ENCODE measurements at places on chromosomes 12 and 14.

GRCh38 chr14:100383727-100384158 lies 60.6 kb downstream of the SLC25A47 start:
- peak; percentile 84 for DNase-seq

DNA sequence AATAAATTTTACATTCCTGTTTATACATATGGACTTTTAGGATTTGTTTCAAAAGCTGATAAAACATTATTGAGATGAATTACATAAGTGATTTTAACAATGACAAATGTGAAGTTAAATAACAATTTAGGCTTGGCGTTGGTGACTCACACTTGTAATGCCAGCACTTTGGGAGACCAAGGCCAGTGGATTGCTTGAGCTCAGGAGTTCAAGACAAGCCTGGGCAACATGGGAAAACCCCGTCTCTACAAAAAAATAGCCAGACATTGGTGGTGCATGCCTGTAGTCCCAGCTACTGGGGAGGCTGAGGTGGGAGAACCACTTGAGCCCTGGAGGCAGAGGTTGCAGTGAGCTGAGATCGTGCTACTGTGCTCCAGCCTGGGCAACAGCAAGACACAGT lies 7.4 kb downstream of the ACOT2 start:
- no peak for DNase-seq

DNA sequence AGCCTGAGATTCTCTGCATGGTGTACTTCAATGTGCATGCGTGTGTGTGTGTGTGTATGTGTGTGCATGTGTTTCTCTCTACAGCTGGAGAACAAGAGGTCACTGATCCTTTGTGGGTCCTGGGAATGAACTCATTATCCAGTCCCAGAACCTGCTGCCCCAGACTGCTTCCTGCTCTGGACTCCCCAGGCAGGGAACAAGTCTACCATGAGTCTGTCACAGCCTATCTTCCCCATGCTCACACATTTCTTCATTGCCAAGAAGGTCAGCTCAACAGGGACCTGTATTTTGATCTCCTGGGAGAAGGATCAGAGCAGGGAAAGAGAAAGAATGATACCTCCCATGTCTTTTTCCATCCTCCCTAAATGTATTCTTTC lies 2.9 kb upstream of the AGAP2 start:
- DNase-seq, result no peak

GRCh38 chr14:19743256-19743655 lies at the start of gene OR4Q3:
Gene OR4Q3 (plus strand): TSS chr14:19743571.
- DNase-seq, result no peak

- no peak for DNase-seq
These were observed 66.0 kb downstream of the RIMBP2 start for GRCh38 chr12:130650131-130650530.

DNA sequence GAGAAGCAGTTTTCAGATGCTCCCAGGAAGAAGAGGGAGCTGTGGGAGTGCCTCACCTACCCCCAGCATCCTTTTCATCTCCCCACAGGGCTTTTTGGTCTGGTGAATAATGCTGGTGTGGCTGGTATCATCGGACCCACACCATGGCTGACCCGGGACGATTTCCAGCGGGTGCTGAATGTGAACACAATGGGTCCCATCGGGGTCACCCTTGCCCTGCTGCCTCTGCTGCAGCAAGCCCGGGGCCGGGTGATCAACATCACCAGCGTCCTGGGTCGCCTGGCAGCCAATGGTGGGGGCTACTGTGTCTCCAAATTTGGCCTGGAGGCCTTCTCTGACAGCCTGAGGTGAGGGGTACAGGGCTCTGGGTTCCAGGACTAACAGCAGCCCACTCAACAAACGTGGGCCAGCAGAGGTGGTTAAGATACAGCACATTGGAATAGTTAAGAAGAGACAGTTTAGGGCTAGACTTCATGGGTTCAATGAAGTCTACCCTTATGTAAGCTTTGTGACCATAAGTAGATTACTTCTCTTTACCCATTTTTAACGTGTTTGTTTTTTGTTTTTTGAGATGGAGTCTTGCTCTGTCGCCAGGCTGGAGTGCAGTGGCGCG lies 1.5 kb downstream of the RDH5 start:
- no peak for DNase-seq

DNA sequence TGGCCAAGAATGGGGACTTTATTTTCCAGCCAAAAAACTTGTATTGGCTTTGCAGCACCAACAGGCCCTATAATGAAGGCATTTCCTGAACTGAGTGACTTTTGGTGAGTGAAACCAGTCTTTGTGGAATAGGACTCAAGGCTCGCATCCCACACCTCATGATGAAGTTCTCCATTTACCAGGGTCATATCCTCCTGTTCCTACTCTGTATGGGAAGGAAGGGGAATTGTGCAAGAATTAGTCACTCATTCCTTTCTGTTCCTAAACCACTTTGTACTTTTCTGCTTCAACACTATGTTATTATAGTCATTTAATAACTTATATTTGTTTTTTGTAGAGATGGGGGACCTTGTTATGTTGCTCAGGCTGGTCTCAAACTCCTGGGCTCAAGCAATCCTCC lies 2.3 kb upstream of the SPATS2 start:
- no peak for DNase-seq

DNA sequence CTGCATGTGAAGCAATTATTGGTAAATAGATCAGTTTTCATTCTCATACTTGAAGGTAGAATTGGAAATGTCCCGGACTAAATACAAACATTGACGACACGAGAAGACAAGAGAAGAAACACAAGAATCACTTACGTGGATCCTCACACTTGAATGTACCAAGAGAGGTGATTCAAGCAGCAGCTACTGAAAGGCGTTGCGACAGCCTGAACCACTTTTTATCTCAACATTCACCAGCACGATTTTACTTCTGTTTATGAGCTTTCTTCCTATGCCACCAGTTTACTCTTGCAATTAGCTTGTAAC lies 3.6 kb upstream of the FZD10 start:
- DNase-seq, result no peak

DNA sequence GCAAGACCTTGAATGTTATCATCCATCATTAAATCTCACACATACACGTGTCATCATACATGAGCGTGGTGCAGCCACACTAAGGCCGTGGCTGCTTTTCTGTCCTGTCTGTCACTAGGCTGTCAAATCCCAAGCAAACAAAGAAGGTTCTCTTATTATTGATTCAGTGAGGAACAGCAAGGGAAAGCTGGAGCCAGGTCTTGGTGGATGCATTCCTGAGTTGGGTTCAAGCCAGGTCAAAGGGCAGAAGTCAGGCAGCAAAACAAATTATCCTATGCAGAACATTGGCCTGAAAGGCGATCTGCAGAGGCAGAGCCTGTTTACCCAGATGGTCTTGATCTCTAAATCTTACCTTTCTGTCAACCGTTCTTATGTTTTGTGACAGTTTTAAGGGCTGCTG lies 252.3 kb downstream of the NEDD1 start:
- no peak for DNase-seq

DNA sequence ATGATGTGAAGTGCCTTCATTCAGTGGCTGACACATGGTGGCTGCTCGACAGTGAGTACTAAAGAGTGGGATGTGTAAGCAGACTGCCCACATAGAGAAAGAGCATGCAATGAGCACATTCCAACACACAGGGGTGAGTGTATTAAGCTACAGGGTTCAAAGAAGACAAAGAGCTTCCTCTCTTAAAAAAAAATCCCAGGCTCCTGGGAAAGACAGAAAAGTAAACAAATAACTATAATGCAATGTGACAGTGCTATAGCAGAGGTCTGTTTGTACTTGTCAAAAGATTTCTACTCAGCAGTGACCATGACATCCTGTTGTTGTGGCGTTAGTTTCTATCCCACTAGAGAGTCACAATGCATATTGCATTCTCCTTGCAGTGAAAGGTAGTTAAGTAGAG lies 12.4 kb upstream of the PCNX1 start:
- DNase-seq, result no peak

GRCh38 chr14:29220566-29220965 lies 454.0 kb downstream of the FOXG1 start:
- no peak for DNase-seq

DNA sequence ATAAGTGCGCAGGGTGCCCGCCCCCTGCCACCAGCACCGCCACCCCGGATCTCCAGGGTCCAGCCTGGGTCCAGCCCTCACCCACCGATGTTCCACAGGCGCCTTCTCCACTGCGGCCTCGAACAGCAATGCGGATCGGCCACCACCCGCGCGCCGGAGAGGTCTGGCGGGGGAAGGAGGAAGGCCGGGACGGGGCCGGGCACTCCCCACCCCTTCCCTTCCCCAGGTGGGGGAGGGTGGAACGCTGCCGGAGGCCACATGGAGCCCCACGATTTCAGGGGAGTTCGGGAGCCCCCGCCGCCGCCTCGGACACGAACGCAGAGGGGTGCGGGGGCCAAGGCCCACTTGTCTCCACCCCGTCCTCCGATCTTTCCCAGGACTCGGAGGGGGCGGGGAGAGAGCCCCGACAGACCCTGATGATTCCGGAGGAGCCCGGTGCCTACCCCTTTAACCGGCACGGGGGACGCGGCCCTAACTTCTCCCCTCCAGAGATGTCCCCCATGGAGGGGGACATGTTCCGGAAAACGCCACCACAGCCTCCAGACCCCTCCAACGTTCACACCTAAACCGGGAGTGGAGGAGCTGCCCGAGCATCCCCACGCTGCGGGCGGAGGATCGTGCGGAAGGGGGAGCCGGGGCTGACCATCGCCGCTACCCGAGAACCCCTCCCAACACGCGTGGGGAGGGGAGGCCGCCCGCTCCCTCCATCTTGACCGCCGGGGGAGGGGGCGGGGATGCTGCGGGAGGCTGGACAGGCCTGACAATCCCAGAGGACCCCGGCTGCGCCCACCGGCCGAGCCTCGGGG lies 1.1 kb downstream of the ATXN2 start:
- peak; percentile 63 for DNase-seq

GRCh38 chr14:96204151-96205058 lies at the start of gene BDKRB2:
Gene BDKRB2 (plus strand): TSS chr14:96204839. CDS start chr14:96237108, 32,269 bp downstream.
- DNase-seq, result peak; percentile 93

DNA sequence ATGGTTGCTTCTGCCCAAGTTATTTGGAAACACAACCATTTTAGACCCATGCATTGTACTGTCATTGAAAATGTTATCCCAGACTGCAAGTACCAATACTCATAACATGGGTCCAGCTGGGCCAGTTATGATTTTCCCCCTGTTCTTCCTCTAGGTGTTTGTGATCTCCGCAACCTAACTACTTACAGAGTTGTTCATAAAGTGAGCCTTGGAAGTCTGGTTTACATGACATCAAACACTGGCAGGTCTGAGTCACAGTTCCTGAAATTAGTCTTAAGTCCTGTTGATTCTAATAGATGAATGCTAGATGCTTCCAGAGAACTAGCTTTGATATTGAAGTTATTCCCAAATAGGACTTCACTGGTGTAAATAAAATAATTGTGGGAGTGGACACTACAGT lies 487.0 kb downstream of the MED13L start:
- DNase-seq, result no peak

- DNase-seq, result no peak
These were observed 154.8 kb downstream of the TMX1 start for GRCh38 chr14:51394804-51395203.

All from hepatocyte (in vitro differentiated cells).